H1 (cell line): ENCODE measurements at places on chromosomes 16 and 17.

- DNase-seq = no peak
Observed at GRCh38 chr16:56936491-56936890, 4.5 kb downstream of the HERPUD1 start.

GRCh38 chr17:33356266-33356665, 63.2 kb upstream of the ASIC2 start:
- no peak for DNase-seq

DNA sequence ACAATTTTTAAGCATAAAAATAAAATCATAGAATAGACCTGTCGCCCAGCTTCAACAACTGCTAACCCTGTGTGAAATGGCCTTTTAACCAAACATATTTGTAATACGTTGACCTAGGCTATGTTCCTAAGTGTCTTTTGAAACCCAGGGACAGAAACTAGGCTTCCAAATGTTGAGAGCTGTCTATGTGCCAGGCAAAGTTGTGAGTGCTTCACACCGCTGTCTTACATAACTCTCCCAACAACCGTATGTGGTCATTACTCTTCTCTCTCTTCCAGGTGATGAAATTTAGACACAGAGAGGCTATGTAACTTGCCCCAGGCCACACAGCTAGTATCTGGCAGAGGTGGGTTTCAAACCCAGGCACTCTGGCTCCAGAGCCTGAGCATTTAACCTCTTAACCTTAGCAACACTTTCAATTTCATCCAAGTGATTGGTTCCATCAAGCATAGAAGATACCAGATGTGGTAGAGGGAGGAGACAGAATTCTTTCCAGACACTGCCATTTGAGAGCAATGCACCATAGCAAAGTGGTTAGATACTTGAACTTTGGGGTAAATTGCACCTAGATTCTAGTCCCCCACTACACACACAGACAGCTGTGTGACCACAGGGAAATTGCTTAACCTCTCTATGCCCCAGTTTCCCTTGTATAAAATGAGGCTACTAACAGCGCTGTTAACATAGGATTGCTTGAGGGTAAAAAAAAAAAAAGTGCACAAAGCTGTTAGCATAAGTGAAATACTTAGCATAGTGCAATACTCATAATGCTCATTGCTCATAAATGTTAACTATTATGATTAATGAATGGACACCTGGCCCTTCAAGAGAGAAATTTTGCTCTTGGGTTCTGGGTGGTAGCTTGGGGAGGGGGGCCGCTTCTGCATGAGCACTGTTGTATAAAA, 160.6 kb downstream of the IRX3 start:
- no peak for DNase-seq

- no peak for DNase-seq
Observed at GRCh38 chr16:68902003-68902968, 59.0 kb downstream of the TANGO6 start.

DNA sequence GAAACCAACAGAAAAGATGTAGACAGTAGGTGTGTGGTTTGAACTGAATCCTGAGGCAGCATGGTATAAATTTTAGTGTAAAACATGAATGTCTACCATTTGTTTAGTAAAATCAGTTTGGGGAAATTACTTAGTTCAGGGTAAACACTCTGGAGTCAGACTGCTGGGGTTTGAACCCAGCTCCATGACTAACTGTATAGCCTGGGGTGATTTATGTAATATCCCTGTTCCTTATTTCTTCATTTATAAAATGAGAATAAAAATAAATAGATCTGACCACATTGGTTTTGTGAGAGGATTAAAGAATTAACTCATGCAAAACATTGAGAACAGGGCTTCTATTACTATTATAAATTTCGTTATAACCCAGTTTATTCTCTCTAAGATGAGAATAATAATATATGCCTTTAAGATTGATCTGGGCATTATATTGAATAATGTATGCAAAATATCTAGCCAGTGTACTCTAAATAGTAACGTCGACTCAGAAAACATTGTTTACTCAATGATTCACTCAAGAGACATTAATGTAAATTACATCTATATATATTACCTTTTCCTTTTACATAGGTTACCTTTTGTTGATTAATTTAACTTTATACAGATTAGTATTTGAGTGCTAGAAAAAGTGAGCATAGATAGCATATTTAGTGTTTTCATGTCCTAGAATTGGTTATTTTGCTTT, 120.6 kb upstream of the KCNJ16 start:
- DNase-seq = no peak

DNA sequence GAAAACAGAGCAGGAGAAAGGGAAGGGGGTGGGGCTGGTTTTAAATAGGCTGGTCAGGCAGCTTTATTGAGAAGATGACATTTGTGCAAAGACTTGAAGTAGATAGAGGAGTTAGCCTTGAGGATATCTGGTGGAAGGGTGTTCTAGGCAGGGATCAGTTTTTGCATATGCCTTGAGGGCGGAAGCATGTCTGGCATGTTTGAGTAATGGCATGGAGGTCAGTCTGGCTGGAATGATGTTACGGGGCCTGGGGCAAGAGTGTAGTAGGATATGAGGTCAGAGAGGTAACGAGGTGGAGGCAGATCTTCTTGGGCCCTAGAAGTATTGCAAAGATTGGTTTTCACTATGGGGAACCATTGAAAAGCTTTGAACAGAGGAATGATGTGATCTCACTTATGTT, 4.8 kb downstream of the RABEP1 start:
- no peak for DNase-seq

GRCh38 chr17:1012823-1013728, 16.1 kb downstream of the TIMM22 start:
- DNase-seq = no peak

DNA sequence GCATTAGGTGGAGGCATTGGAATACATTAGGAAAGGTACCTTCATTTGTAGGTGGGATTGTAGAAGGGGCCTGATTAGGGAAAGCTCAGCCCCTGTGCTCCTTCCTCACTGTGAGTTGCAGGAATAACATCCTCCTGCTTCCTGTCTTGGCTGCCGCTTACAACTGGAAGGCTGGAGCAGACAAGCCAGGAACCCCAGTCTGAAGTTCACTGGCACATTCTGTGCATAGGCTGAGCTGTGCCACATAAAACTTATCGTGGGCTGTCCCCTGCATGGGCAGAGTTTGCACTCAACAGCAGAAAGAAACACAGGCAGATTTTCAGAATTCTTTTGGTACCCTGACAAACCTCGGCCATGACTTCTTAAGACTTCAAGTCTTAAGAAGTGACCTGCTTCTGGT, 200.1 kb downstream of the SALL1 start:
- no peak for DNase-seq

DNA sequence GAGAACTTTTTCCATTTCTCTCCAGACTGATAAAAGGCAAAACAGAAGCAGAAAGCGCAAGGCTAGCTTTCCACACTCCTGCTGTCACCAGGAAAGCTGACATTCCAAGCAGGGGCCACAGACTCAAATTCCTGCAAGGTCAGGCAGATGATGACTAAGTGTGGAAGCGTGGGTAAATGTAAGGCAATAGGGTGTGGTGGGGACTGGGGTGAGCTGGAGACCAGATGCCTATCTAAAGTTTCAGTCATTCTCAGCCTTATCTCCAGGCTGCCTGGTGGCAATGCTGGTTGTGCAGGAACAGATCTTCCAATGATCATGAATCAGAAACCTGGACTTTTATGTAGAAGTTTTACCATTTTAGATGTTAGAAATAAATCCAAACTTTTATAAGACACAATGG, 224.1 kb downstream of the GSG1L start:
- no peak for DNase-seq

DNA sequence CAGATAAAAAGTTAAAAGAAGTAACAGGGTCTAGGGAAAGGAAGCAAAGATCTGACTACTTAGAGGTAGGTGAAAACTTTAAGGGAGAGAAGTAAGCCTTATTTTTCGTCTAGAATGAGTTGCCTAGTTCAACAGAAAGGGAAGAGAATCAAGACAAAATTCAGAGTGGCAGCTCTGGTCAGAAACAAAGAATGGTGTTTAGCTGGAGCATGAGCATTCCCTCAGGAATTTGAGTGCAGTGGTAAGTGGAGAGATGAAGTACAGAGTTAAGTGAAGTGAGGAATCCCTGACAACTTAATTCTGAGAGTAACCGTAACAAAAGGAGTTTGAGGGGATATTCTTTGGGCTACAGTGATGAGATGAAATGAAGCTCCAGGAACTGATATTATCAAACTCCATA, 11.5 kb downstream of the SMG6 start:
- DNase-seq = no peak

DNA sequence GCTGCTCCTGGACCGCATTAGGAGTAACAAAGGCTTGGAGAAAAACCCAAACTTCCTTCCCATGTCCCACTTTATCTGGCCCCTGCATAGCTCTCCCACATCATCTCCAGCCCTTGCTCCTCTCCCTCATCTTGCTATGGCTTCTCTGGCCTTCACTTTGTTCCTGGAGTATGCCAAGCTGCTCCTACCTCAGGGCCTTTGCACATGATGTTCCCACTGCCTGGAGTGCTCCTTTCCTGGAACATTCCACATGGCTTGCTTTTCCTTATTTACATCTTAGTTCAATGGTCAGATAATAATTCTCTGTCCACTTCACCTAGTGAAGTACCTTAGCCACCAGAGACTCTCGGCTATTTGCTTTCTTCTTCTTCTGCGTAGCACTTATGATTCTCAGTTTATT, 4.3 kb upstream of the KSR1 start:
- no peak for DNase-seq

GRCh38 chr16:56779906-56780305, 50.0 kb downstream of the NUP93 start:
- no peak for DNase-seq

DNA sequence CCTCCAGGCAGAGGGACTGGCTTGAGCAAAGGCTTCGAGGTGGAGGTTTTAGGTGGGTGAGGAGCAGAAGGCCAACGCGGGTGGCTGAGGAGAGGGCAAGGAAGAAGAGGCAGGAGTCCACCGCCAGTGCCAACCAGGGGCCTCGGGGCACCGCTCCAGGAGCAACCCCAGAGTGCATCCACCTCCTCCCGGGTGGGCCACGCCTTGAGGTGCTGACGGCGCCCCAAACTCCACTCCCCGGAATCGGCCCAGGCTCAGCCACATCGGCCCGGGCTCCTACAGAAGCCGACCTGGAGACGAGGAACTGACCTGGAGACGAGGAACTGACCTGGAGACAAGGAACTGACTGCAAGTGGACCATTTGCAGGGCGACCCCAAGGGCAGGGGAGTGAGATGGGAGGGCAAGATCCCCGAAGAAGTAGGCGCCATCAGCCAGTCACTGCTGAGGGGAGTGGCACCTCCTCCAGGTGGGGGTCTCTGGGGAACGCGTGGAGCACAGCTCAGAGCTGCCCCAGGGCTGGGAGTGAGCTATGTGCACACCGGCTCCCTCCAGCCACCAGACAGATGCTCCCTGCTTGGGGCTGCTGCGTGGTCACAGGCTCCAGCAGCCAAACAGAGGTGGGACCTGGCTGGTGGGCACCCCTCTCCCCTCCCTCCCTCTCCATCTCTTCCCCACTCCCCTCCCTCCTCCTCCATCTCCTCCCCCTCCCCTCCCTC, 29.2 kb upstream of the CBFA2T3 start:
- DNase-seq = no peak

GRCh38 chr17:80780381-80781198, 211.1 kb upstream of the CHMP6 start:
- DNase-seq = no peak

DNA sequence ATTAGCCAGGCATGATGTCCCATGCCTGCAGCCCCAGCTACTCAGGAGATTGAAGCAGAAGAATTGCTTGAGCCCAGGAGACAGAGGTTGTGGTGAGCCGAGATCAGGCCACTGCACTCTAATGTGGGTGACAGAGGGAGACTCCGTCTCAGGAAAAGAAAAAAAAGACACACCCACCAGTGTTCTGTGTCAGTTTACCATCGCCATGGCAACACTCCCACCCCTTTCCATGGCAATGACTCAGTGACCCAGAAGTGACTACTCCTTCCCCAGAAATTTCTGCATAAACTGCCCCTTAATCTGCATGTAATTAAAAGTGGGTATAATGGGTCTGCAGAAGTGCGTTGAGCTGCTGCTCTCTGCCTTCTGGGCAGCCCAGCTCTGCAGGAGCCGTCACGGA, 4.0 kb upstream of the ZC3H18 start:
- DNase-seq = no peak

DNA sequence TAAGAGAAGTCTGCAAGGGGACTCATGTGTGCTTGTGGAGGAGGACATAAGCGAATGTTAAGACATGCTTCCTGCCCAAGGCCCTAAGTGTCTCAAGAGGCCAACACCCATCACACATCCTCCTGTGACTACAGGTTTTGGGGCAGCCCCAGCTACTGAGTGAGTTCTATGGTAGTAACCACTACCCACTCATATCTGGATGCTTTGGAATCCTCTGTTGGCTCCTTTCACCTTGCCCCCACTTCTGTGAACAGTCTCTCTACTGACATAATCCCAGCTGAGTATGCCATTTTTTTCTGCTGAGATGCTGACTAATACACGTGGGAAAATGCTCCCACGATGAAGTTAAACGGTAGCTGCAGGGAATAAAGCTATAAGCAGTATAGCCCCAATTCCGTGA, 153.5 kb downstream of the VPS53 start:
- no peak for DNase-seq

- no peak for DNase-seq
Observed at GRCh38 chr16:12574721-12575120, 229.0 kb downstream of the CPPED1 start.

DNA sequence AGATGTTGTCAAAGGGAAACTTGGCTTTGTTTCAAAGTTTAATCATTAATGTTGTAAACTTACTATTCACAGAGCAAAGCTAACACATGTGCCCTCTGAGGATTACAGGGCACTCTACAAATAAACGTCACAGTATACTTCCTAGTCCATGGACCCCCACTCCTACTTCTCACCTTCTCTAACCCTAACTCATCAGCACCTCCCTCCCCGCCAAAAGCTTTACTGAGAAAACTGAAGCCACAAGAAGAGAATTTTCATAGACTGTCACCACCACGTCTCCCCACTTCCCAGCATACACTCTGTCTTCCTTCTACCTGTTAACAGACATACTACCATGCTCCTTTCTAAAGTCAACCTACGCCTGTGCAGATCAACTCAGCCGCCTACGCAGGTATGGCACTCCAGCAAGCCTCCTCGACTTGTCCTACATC, 29.0 kb downstream of the HELZ start:
- no peak for DNase-seq

DNA sequence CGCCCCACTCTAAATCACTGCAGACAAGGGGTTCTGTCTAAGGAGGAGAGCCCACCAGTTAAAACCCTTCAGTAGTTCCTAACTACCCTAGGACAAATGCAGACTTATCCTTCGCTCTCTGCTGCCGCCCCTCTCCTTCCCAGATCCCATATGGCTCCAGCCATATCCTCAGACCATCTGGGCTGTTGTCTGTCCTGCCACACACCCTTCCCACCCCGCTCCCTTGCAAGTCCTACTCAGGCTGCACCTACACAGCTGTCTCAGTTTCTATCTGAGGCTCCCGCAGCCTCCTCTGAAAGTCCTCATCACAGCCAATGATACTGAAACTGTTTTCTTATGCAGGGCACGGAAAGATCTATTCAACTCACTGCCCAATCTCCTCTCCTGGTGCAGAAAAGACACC, 720 bp upstream of the BCKDK start:
- DNase-seq = no peak

- no peak for DNase-seq
Observed at GRCh38 chr16:87108941-87109340, 208.3 kb downstream of the C16orf95 start.
